CD4-positive, alpha-beta T cell treated with Interleukin-12 subunit alpha and Interleukin-12 subunit beta, for 1 hour (primary cell): ENCODE measurements at places on chromosomes 4 and X.

GRCh38 chr4:53688186-53688790 is 97.0 kb upstream of the LNX1 start:
- no peak for DNase-seq

GRCh38 chrX:132373610-132374009 is 115.2 kb downstream of the MBNL3 start:
- no peak for DNase-seq

GRCh38 chrX:37752936-37753335 is 26.9 kb upstream of the CYBB start:
- no peak for DNase-seq

- no peak for DNase-seq
Observed at GRCh38 chrX:4830880-4831557, 1117.6 kb upstream of the PRKX start.

GRCh38 chr4:15702941-15703403 is at the start of gene BST1:
TSS of gene BST1 (plus strand) at chr4:15703065. CDS start at chr4:15703145, 80 bp downstream.
- DNase-seq: peak; percentile 46

DNA sequence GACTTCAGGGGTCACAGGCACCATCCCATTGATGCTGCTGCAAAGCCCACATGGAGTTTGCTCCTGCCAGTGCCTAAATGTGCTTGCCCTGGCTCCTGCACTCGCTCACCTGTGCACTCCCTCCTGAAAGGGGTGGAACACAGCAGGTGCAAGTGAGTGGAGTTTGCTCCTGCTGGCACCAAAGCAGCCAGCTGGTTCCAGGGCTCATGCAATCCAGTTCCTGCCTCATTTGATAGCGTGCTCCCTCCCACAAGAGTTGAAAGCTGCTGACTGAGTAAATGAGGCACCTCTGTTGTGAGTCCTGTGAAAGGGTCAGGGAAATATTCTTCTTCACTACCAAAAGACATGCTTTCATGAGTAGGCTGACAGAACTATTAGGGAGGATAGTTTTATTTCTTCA is 30.5 kb downstream of the CXCL8 start:
- no peak for DNase-seq

DNA sequence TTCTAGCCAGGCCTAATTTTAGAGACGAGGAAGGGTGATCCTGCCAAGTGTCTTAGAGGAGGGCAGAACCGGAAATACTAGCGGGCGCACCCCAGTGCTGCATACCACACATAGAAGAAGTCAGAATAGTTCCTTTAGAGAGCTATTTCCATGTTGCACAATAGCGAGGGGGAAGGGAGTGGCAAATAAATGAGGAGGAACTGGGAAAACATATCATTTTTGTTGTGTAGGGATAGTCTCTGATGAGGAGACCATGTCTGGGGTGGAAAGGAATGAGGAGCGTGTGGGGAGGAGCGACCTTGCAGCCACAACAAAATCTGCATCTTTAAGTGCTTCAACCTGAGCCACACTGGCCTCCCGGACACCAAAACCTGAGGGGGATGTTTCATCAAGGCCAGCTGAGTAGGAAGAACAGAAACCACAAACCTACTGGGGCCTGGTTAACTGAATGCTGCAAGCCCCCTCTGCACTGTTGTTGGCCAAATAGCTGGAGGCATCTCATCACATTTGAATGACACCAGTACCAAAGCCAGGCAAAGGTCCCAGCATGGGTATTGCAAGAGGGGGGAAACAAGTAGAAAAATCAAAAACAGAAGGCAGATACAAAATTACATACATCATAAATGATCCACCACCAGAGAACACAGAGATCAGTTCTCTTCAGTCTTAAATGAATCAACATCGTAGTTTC is 26.7 kb upstream of the C1QTNF7 start:
- peak; percentile 30 for DNase-seq

DNA sequence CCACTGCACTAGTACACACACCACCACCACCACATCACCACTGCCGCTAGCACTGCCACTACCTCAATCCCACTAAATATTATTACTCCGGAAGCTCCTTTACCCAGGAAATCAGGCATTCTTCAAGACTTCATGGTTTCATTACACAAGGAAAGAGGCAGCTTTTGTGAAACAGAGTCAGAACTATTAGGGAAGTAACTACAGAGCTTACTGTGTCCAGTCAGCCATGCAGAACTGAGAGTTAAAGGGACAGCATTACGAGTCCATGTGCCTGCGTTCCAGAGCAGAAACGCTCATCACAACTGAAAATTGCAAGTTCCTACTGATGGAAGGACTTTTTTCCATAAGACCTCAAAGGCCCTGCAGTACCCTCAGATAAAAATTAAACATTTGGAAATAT is 103.2 kb upstream of the FRG1 start:
- DNase-seq: no peak

DNA sequence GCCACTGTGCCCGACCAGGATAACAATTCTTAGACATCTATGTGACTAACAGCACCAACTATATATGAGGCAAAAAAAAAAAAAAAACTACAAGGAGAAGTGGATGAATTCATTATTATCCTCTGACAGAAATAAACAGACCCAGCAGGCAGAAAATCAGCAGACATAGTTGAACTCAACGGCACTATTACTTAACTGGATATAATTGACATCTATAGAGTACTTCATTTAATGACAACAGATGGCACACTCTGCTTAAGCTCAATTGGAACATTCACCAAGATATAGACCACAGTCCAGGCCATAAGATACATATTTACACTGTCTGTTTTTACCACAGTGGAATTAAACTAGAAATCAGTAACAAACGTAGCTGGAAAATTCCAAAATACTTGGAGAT is 13.3 kb downstream of the CLDN22 start:
- no peak for DNase-seq

GRCh38 chrX:108348525-108348924 is 89.7 kb downstream of the COL4A6 start:
- DNase-seq: no peak

- no peak for DNase-seq
Observed at GRCh38 chr4:13523105-13523477, 21.2 kb downstream of the NKX3-2 start.

- DNase-seq: no peak
Observed at GRCh38 chrX:20060961-20061748, 55.6 kb downstream of the MAP7D2 start.

- DNase-seq: no peak
Observed at GRCh38 chr4:1240721-1241465, 8.0 kb downstream of the CTBP1 start.

DNA sequence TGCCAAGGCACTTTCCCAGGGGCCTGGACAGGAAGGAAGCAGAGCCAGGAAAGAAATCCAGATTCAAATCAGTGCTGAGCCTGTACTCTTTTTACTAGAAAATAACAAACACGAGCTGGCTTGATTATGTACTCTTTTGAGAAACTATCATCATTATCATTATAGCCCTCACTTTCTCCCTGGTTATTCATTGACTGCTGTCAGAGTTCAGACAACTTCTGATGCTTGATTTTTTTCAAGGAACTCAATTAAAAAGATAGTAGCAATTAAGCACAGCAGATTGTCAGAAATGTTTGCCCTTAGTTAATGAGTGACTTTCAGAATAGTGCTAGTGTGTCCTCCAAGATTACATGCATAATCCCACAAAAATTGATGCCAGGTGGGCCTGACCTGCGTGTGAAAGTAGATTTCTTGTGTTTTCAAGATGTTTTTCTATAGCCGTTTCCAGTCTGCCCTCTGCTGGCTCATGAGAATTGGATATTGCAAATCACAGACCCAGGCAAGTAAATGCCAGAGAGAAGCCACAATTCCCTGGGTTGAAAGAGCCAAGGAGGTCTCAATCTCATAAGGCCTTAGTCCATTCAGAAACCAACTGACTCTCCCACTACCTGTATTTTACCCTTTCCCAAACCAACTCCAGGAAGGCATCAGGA is 14.3 kb upstream of the PNPLA4 start:
- no peak for DNase-seq

GRCh38 chr4:20589436-20589835 is 110.8 kb upstream of the PACRGL start:
- no peak for DNase-seq

DNA sequence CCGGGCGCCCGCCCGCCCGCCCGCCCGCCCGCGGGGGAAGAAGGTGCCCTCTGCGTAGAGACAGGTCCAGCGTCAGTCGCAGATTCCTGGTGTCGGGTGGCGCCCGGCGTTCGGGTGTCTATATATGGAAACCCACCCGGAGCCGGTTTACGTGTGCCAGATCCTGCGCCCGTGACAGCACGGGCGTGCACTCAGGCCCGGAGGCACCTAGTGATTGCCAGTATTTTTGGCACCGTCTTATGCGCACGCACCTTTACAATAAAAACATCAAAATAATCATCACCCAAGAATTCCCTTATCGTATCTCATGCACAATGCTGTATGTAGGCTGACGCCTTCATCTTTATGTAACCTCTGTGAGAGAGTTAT is 519 bp downstream of the SLC25A4 start:
- peak; percentile 28 for DNase-seq

- no peak for DNase-seq
Observed at GRCh38 chr4:123676890-123677229, 280.3 kb downstream of the SPRY1 start.

DNA sequence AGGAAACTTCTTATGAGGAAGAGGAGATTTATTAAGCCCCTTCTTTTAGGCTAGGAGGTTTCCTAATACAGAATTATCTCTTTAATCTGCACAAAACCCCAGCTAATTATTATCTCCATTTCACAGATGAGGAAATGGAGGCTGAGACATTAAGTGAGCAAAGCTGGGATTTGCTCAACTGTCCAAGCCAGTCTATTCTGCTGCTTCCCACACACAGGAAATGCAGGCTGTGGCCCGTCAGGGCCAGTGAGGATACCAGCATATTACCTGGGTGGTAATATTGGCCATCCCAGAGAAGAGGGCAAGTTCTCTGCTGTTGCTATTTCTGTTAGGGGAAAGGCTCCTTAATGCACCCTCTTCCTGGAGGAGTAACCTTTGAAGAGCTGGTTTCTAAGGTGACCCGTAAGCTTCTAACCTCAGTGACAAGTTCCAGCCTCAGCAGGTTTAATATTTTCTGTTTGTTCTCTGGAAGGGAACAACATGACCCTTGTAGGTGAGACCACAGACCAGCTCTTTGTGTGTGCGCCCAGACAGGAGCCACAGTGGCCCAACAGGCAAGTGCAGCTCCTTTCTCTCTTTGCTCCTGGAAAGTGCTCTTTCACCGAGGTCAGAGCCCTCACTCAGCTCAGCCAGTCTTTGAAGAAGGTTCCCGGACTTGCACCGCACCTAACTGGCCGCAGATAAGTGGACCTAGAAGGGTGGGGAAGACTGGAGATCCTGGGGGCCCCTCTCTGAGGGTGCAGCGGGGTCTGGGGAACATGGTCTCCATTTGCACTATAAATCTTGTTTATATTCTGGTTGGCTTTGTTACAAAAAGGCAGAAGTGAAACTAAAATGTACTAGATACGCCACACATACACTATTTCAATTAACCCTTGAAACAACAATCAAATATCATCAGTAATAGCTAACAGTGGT is 35.5 kb downstream of the TBC1D9 start:
- no peak for DNase-seq

DNA sequence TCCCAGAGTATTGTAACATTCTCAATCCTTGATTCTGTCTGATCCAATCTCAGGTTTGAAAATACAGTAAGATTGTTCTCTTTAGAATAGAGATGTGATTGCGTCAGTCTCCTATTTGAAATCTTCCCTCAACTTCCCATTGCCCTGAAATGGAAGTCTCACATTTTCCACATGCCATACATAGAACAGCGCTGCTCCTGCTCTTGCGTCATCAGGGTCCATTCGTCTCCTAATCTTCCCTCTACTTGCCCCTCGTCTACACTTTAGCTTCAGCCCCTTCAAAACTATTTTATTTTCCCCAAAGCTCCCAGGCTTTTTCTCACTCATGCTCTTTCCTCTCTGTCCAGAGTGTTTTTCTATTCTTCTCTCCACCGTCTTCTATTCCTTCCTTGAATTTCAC is 301.7 kb upstream of the MAGEB2 start:
- DNase-seq: no peak

GRCh38 chrX:154594491-154594890 is 9.6 kb downstream of the CTAG1A start:
- no peak for DNase-seq

DNA sequence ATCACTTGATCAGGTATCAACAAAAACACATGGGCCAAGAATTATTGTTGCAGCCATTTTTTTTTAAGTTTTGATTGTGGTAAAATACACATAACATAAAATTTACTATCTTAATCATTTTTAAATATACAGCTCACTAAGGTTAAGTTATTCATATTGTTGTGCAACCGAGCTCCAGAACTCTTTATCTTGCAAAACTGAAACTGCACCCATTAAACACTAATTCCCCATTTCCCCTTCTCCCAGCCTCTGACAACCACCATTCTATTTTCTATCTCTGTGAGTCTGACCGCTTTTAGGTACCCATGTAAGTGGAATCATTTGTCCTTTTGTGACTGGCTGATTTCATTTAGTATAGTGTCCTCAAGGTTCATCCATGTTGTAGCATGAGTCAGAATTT is 126.2 kb upstream of the NDP start:
- no peak for DNase-seq

DNA sequence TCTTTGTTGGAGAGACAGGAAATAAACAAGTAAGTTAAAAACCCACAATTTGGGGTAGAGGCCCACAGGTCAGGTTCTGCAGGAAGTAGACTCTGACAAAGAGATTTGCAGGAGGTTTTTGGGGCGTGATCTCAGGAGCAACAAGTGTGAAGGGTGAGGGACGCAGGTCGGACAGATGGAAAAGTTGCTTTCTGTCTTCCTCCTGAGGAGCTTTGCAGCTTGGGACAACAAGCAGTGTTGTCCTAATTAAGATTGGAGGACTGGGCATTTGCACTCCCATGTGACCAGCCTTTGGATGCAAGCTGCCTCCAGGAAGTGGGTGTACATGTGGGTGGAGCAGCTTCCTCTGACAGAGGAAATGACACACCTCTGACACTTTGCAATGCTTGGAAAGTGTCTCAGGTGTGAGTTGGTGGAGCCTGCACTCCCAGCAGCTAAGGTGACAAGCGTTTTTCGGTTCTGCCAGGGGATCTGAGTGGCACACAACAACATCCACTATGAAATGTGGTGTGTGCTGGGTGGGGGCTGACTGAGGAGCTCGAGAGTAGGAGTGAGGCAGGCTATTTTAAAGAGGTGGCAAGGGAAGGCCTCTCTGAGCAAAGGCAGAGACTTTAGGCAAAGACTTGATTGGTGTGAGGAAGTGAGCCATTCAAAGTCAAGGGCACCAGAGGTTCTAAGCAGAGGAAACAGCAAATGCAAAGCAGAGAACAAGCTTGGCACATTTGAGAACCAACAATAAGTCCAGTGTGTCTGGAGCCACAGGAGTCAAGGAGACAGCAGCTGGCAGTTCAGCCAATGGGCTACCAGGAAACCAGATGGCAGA is 339.8 kb upstream of the GATB start:
- DNase-seq: peak; percentile 84

- DNase-seq: no peak
Observed at GRCh38 chr4:148962539-148963290, 520.5 kb upstream of the NR3C2 start.

- no peak for DNase-seq
Observed at GRCh38 chr4:163600727-163601126, 106.2 kb downstream of the TMA16 start.

GRCh38 chr4:58175024-58175423 is 1064.8 kb upstream of the IGFBP7 start:
- DNase-seq: no peak

GRCh38 chrX:154991039-154991438 is 31.5 kb downstream of the F8 start:
- DNase-seq: no peak
